Vagina (tissue), 2 donors: ENCODE measurements at places on chromosomes 7 and 10.

DNA sequence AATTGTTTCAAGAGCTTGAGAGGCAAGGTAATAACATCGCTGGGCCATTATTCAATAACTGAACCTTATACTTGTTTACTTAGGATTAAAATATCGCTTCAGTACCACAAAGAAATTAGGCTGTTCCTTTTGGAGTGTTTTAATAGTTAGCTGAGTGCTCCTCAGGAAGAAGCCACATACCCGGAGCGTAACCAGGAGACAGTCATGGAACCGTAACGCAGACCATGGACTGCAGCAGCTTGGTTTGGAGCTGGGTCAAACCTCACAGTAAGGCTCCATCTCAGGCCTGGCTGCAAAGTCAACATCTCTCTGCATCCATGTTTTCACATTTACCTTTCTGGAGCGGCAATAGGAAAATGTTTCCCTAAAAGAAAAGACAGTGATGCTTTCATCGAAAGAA, 599.0 kb downstream of the TNS3 start:
- no peaks in the 10 kb centered on the region for H3K36me3 ChIP-seq
- DNase-seq = no peak
- H3K4me1 ChIP-seq = no peaks in the 10 kb centered on the region
- no peak overlapping the region for H3K4me3 ChIP-seq

GRCh38 chr7:29877196-29877595, 70.9 kb downstream of the WIPF3 start:
- H3K4me3 ChIP-seq = no peak overlapping the region
- DNase-seq = no peak
- H3K27ac ChIP-seq = no peak overlapping the region
- H3K27me3 ChIP-seq = no peaks in the 10 kb centered on the region
- no peaks in the 10 kb centered on the region for H3K36me3 ChIP-seq
- H3K4me1 ChIP-seq = no peaks in the 10 kb centered on the region

DNA sequence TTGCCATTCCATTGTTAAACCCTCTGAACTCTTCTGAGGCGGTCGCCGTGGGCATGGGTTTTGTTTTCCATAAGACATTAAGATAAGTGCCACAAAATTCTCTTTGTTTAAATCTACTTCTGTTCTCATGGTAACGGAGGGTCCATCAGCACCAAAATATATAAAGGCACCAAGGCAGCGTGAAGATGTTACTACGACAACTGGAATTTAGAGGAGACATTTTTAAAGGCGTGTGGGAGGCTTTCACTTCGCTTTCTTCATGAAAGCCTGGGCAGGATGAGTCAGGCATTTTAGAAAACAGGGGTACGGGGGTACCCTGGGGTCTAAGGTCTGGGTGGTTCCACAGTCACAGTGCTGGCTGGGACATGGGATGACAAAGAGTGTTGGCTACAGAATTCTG, 34.0 kb downstream of the SMKR1 start:
- no peaks in the 10 kb centered on the region for H3K36me3 ChIP-seq
- H3K27me3 ChIP-seq = no peaks in the 10 kb centered on the region
- no peak overlapping the region for H3K4me3 ChIP-seq
- no peak for DNase-seq
- no peaks in the 10 kb centered on the region for H3K4me1 ChIP-seq
- H3K27ac ChIP-seq = no peak overlapping the region

DNA sequence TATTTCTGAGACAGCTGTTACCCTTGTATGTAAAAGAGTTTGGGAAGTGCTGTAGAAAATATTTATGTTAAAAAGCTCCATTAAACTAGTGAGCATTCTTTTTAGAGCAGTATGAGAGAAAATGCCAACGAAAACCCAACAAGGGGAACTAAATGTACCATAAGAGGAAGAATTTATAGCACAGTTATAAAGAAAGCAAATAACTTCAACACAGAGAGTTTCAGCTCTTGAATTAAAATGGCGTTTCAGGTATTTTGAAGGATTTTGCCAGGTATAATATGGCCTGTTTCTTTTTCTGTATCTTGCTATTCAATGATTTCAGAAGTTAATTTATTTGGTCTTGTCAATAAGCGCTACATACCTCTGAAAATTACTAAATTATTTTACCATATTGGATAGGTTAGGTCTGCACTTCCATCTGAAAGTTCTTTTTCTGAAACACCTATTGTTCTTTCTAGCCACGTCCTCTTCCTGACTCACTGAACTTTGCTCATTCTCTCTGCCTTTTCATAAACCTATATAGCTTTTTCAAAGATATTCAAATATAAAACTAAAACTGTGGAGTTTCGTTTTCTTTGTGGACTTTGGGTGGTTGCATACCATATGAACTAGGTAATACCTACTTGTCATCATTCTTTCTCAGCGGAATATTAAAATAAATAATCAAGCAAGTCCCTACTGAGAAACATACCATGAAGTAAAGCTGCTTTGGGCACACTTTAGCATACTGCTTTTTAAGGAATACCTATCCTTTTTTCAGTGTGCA, 136.1 kb downstream of the SEMA3A start:
- no peak overlapping the region for H3K27ac ChIP-seq
- no peak for DNase-seq
- H3K4me1 ChIP-seq = no peaks in the 10 kb centered on the region
- H3K4me3 ChIP-seq = no peak overlapping the region
- H3K36me3 ChIP-seq = no peaks in the 10 kb centered on the region
- H3K27me3 ChIP-seq = no peaks in the 10 kb centered on the region

- no peaks in the 10 kb centered on the region for H3K4me1 ChIP-seq
- DNase-seq = no peak
- H3K27ac ChIP-seq = no peak overlapping the region
Measured at GRCh38 chr7:69696054-69696591, 97.8 kb downstream of the AUTS2 start.

DNA sequence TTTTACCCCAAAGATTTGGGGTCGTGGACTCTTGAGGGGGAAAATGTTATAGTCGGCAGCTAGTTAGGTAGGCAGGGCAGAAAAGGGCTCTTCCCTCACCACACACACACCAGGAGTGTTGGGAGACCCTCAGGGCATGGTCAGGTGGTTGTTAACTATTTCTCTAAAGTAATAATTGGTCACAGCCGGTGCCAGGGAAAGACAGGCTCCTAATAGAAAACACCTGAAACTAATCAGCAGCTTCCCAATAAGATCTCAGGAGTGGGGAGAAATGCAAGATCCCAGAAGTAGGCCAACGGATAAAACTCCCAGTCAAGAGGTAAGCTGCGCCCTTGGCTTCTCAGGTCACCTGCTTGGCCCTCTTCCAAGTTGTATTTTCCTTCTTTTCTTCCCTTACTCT, 213.1 kb downstream of the PHTF2 start:
- H3K4me1 ChIP-seq = no peaks in the 10 kb centered on the region
- H3K4me3 ChIP-seq = no peak overlapping the region
- no peak for DNase-seq
- no peaks in the 10 kb centered on the region for H3K36me3 ChIP-seq

GRCh38 chr10:81219758-81220157, 655.2 kb upstream of the NRG3 start:
- no peak overlapping the region for H3K27ac ChIP-seq
- no peaks in the 10 kb centered on the region for H3K27me3 ChIP-seq
- H3K4me1 ChIP-seq = no peaks in the 10 kb centered on the region
- H3K4me3 ChIP-seq = no peak overlapping the region
- no peaks in the 10 kb centered on the region for H3K36me3 ChIP-seq

GRCh38 chr7:131625817-131626372, 69.5 kb upstream of the PODXL start:
- no peak for DNase-seq
- no peak overlapping the region for H3K27ac ChIP-seq
- H3K4me3 ChIP-seq = no peak overlapping the region
- peaks cover 30% of the 10 kb centered on the region for H3K4me1 ChIP-seq

- no peak overlapping the region for H3K27ac ChIP-seq
- H3K36me3 ChIP-seq = no peaks in the 10 kb centered on the region
- no peak for DNase-seq
- H3K27me3 ChIP-seq = no peaks in the 10 kb centered on the region
- H3K4me3 ChIP-seq = no peak overlapping the region
Measured at GRCh38 chr10:21021843-21022594, 124.9 kb upstream of the NEBL start.

GRCh38 chr7:70104243-70104642, 506.0 kb downstream of the AUTS2 start:
- H3K4me3 ChIP-seq = no peak overlapping the region
- no peak for DNase-seq
- H3K4me1 ChIP-seq = no peaks in the 10 kb centered on the region
- no peaks in the 10 kb centered on the region for H3K36me3 ChIP-seq

DNA sequence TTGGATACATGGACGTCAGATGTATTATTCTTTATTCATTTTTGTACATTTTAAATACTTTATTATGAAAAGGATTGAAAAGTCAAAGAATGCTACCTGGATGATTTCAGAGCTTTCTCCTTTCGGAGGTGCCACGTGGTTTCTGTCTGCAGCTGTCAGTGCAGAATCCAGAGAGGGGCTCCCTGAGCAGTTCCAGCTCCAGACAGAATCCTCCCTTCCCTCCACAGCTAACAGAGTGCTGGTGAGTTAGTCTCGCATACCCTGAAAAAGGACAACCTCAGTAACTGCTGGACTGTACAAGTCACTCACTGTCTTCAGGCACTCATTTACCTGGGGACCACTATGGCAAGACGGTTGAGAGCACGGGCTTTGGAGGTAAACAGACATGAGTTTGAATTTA, 10.9 kb downstream of the DNMBP start:
- no peak overlapping the region for H3K4me3 ChIP-seq
- peaks cover 90% of the 10 kb centered on the region for H3K4me1 ChIP-seq
- no peaks in the 10 kb centered on the region for H3K36me3 ChIP-seq
- no peak overlapping the region for H3K27ac ChIP-seq
- no peak for DNase-seq

- no peak overlapping the region for H3K4me3 ChIP-seq
- no peaks in the 10 kb centered on the region for H3K4me1 ChIP-seq
- H3K27ac ChIP-seq = no peak overlapping the region
- no peaks in the 10 kb centered on the region for H3K27me3 ChIP-seq
- H3K36me3 ChIP-seq = no peaks in the 10 kb centered on the region
- no peak for DNase-seq
Measured at GRCh38 chr10:2936816-2937215, 130.5 kb upstream of the PFKP start.

- no peaks in the 10 kb centered on the region for H3K4me1 ChIP-seq
- H3K4me3 ChIP-seq = no peak overlapping the region
- no peak overlapping the region for H3K27ac ChIP-seq
- no peak for DNase-seq
- no peaks in the 10 kb centered on the region for H3K27me3 ChIP-seq
Measured at GRCh38 chr7:154409703-154410311, 357.6 kb downstream of the DPP6 start.
